Natural killer cell treated with Interleukin-12 subunit alpha and Interleukin-12 subunit beta and Interleukin-15 and Interleukin-18, amount 100 ng/mL, for 72 hours (primary cell): ENCODE measurements at places on chromosomes 5 and 9. TPM values are rescaled to one million over a fixed set of nuclear protein-coding genes. Genes with fewer than 3 reads are reported as not detected.

Gene HEMGN
- total RNA-seq, result not detected

Gene DNAI1
- total RNA-seq, result not detected

Gene PFN3
- total RNA-seq, result not detected

Gene PCDHB3
- not detected for total RNA-seq

Gene SPATA31C1
- total RNA-seq, result not detected

Gene IL12B
- total RNA-seq, result 3.2 TPM

Gene FPGS
- total RNA-seq, result 96.0 TPM

Gene GRM6
- total RNA-seq, result not detected

Gene LRRC19
- not detected for total RNA-seq

Gene PHF24
- not detected for total RNA-seq

Gene ZDHHC11
- total RNA-seq, result 8.1 TPM

Gene CTXN3
- not detected for total RNA-seq

Gene INSL6
- total RNA-seq, result not detected

Gene MED7
- total RNA-seq, result 16.6 TPM

Gene VAV2
- total RNA-seq, result 6.7 TPM

Gene AUH
- total RNA-seq, result 19.4 TPM

Gene FABP6
- total RNA-seq, result not detected

Gene TAF11L11
- total RNA-seq, result not detected

Gene BASP1
- 8.1 TPM for total RNA-seq

Gene ALDH1A1
- not detected for total RNA-seq

Gene IFT74
- total RNA-seq, result 11.7 TPM

Gene SPINK13
- total RNA-seq, result not detected

Gene TSSK1B
- not detected for total RNA-seq

Gene NPR3
- total RNA-seq, result not detected

Gene CCNI2
- 3.9 TPM for total RNA-seq

Gene PCDHB11
- not detected for total RNA-seq

Gene GGTA1
- total RNA-seq, result not detected

Gene BTNL9
- not detected for total RNA-seq

Gene UNC13B
- 1.00 TPM for total RNA-seq

Gene MRPS30
- 41.6 TPM for total RNA-seq

Gene LVRN
- total RNA-seq, result not detected

Gene PCDHGA11
- total RNA-seq, result 0.55 TPM

Gene IL13
- 8.4 TPM for total RNA-seq

Gene NTMT1
- 28.9 TPM for total RNA-seq

Gene ZBED3
- total RNA-seq, result 0.17 TPM

Gene MLANA
- not detected for total RNA-seq

Gene PCDHGB5
- total RNA-seq, result 2.8 TPM

Gene HRCT1
- not detected for total RNA-seq

Gene ITK
- 225 TPM for total RNA-seq

Gene SPAG8
- 1.6 TPM for total RNA-seq

Gene CDX1
- total RNA-seq, result not detected

Gene SLC6A19
- total RNA-seq, result not detected

Gene ADAMTS2
- total RNA-seq, result not detected

Gene SCGB3A2
- total RNA-seq, result not detected

Gene CTNND2
- total RNA-seq, result not detected

Gene CEL
- total RNA-seq, result 0.95 TPM

Gene TRPM3
- not detected for total RNA-seq

Gene UGCG
- 14.8 TPM for total RNA-seq

Gene IFNB1
- total RNA-seq, result not detected

Gene NXNL2
- not detected for total RNA-seq
